ENCODE measurements at places on chromosomes 4 and X.

GRCh38 chr4:184309241-184310170 lies 91.8 kb upstream of the ENPP6 start:
- DNase-seq: peak; percentile 85

DNA sequence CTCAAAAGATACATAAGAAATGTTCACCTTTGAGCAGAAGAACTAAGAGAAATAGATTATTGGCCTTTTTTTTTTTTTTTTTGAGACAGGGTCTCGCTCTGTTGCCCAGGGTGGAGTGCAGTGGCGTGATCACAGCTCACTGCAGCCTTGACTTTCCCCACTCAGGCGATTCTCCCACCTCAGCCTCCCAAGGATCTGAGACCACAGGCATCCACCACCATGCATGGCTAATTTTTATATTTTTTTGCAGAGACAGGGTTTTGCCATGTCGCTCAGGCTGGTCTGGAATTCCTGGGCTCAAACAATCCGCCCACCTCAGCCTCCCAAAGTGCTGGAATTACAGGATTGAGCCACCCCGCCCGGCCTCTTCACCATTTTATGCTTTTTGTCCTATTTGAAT lies 2.9 kb upstream of the TLR6 start:
- DNase-seq: no peak

GRCh38 chr4:120923207-120923522 lies 639 bp upstream of the PRDM5 start:
- DNase-seq: no peak

GRCh38 chr4:71009890-71010588 lies 16.6 kb downstream of the DCK start:
- DNase-seq: no peak

GRCh38 chrX:10576777-10577447 lies 43.5 kb downstream of the MID1 start:
- no peak for DNase-seq

GRCh38 chr4:147768113-147768512 lies 36.2 kb downstream of the ARHGAP10 start:
- no peak for DNase-seq

GRCh38 chrX:68396953-68397352 lies 36.3 kb downstream of the OPHN1 start:
- DNase-seq: no peak

- DNase-seq: peak; percentile 65
Observed at GRCh38 chr4:61202638-61203435, 2.7 kb downstream of the ADGRL3 start.

DNA sequence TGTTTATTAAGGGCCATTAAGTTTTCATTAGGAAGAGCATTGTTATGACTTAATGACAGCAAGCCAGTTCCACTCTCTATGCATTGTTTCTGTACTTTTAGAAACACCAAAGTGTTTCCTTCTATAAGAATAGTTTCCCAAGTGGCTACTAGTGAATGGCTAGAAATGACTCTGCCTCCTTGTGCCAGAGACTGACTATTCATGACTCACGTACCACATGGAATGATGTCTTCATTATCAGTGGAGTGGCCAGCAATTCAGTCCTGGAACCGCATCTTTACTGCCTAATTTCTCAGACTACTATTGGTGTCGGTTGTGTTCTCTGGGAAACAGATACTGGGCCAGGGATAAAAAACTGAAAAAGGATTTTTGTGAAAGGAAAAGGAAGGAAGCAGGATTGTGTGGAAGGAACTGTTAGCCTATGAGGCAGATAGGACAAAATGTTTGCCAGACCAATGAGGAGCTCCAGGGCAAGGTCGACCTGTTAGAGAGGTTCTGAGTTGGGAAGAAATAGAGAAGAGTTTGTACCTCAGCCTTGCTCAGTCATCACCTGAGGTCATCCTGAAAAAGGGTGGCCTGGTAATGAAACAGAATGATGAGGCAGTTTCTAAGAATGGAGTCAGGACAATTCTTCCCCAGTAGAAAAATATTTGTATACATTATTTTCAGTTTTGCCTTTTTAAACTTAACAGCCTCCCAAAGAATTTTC lies 218.6 kb downstream of the SPCS3 start:
- no peak for DNase-seq

DNA sequence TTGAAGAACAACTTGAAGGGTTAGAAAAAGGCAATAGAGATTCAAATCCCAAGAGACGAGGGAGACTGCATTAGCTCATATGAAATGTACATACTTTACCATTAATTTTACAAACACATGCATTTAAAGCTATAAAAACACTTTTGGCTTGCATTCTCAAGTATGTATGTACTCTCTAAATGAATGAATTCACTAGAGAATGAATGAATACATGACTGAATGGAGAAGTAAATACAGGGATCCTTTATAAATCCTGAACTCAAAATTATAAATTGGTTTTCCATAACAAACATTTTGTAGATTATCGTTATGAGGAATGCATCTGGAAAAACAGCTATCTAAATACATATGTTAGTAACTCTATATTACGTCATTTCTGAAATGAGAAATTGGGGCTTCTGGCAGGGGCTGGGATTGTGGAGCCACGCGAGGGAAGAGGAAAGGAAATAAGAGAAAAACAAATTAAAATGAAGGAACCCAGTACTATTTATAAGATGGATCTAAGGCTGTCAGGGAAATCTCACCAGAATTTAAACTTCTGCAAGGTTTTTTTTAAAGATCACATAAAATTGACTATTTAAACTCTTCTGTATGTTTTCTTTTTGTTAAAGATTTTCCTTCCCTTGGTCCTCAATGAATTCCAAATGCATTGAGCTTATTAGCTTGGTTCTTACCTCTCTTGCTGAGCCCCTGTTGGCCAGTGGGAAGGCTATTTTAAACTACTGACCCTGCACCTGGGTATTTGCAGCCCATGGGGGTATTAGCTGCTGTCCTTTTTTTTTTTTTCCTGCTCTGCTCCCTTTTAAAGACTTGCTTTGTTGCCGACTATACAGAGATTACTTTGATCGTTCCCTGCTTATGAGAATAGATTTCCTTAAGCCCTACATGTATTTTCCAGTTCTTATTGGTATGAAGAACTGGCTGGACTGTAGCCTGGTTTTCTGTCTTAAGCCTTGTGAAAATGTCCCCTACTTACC lies 207.8 kb downstream of the ADGRL3 start:
- no peak for DNase-seq

- DNase-seq: no peak
Observed at GRCh38 chrX:39475372-39475771, 622.4 kb downstream of the BCOR start.

DNA sequence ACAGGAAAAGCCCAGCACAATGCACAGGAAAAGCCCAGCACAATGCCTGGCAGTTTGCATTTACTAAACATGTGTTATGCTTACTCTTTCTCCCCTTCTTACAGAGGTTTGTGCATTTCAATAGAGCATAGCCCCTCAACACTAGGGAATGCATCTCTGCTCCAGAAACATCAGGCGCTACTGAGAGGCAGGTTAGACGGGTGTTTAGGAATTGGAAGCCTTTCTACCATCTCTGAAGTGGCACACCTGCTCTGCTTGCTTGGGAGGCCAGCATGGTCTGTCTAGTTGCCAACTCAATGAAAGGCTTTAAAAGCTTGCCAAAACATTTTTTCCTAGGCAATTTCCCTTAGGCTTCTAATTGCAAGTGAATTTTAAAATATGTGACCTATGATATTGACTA lies 55.7 kb downstream of the GRID2 start:
- DNase-seq: no peak

- no peak for DNase-seq
Observed at GRCh38 chr4:100823993-100824323, 306.1 kb upstream of the EMCN start.

DNA sequence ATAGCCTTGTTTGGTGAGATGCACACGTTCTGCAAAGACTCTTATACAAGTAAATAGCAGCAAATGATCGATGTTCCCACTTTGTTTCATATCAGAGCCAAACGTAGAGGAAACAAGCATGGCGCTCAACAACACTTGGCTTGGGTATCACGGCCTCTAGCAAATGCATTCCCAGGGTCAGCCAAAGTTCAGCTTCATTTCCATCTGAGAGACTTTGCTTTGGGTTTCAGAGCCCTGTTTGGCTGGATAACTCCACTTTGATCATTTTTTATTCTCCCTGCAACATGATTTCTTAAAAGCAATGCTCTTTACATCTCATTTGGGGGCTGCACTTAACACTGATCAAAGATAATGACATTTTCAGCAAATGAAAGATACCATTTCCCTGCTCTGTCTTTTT lies 199.2 kb upstream of the FAM9B start:
- peak; percentile 6 for DNase-seq

DNA sequence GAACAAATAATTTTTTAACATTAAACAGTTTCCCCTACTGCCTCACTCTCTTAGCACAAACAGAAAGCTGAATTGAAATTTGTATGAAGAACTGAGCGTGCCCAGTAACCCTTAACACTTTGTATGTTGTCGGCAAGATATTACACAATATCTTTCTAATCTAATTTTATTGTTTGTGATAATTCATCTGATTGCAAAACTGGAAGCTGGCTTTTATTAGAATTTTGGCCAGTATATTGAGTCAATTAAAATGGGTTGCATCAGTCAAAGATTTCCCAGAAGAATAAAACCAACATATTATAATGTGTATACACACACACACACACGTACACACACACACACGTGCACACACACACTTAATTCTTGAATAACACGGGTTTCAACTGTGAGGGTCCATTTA lies 2332.1 kb downstream of the PCDH7 start:
- DNase-seq: no peak

DNA sequence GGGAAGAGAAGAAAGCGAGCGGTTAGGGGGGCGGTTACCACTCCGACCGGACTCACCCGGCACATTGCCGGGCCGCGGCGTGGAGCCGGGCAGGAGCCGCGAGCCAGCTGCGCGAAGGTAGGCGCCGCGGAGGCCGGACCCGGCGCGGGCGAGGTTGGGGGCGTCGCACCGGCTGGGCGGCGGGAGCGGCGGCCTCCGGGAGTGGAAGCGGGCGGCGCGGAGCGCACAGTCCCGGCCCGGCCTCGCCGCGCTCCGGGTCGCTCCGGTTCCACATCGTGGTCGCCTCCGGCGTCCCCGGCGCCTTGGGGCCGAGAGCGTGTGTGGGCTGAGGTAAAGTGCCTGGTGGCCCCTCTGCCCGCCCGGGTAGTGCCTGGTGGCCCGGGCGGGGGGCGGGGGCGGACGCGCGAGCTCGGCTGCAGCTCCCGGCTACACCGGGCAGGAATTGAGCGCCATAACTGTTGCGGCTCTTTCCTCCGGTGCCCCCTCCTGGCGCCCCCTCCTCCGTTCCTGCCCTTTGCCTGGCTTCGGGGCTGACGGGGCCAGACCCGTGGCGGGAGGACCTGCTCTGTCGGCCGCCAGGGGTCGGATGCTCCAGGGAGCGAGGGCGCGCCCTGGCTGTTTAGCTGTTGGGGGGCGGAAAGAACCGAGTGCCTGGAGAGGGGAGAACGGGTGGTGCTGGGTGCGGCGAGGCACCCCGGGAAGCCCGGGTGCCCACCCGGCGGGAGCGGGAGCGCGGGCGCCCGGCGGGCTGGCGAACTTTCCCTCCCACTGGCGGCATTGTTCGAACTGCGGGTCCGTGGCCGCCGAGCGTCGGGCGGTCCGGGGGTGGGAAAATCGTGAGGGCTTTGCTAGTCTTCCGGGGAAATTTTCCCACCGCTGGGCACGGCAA lies 626 bp downstream of the JADE3 start:
- peak; percentile 59 for DNase-seq

DNA sequence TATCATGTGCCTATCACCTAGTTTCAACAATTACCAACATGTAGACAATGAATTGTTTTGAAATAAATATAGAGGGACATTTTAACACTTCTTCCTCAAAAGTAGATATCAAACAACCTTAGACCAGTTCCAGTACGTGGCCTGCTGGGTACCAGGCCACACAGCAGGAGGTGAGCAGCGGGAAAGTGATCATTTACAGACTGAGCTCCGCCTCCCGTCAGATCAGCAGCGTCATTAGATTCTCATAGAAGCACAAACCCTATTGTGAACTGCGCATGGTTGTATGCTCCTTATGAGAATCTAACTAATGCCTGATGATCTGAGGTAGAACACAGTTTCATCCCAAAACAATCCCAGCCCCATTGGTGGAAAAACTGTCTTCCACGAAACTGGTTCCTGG lies 6.5 kb downstream of the BBS7 start:
- no peak for DNase-seq

DNA sequence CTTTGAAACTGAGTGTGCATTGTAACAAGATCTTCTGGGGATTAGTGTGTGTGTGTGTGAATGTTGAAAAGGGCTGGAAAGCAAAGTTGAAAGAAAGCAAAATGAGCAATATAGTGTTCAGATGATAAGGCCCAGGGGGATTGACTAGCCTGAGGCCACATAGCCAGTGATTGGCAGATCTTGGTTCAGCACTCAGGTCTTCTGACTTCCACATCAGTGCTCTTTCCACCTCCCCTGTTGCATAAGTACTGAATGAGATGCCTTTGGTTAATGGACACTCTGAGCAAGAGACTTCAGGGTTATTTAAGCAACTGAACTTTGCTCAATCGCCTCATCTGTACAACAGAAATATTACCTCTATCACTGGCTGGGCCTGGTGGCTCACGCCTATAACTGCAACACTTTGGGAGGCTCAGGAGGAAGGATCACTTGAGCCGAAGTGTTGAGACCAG lies 120.4 kb downstream of the TMEM164 start:
- no peak for DNase-seq
